Activated gamma-delta T cell (primary cell): ENCODE measurements at places on chromosomes 13 and 19.

- DNase-seq: no peak
Observed at GRCh38 chr13:113756441-113757097, 2.5 kb upstream of the TMEM255B start.

GRCh38 chr13:45508776-45509175 is 44.0 kb downstream of the COG3 start:
- DNase-seq: no peak

DNA sequence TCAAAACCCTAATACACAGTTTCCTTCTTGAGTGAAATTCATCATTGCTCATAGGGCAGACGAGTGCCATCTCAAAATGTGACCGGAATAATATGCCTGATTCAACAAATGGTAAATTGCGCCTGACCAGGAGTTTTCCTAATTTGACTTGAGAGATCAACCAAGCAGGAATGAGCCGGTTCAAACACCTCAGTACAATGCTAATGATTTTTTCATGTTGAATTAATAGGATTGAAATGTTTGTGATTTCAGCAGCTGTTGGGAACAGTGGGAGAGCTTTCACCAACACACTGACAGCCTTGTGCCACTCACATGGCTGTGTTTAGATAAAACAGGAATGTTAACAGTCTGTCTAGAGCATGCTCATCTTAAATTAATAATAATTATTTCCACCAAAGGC is 484.8 kb downstream of the PCDH9 start:
- no peak for DNase-seq

GRCh38 chr13:49112782-49113525 is 107.2 kb upstream of the MLNR start:
- no peak for DNase-seq

DNA sequence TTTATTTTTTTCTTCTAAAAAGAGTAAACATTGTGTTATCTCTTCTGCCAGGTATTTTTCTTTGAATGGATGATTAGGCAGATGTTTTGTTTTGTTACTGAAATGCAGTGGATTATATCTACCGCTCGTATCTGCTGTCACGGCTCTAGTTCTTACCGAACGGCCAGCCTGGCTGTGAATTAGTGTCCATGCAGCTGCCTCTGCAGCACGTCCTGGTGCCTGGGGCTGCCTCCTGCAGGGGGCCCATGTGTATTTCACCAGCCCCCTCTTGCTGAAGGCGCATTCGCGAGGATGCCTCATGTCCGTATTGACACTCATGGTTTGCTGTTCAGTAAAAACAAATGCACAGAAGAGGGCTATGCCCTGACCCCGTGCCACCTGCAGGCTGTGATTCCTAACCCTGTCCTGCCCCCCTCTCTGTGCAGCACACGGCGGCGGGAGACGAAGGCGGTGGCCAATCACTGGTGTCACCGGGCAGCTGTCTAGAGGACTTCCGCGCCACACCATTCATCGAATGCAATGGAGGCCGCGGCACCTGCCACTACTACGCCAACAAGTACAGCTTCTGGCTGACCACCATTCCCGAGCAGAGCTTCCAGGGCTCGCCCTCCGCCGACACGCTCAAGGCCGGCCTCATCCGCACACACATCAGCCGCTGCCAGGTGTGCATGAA is 49.9 kb downstream of the RAB20 start:
- no peak for DNase-seq

DNA sequence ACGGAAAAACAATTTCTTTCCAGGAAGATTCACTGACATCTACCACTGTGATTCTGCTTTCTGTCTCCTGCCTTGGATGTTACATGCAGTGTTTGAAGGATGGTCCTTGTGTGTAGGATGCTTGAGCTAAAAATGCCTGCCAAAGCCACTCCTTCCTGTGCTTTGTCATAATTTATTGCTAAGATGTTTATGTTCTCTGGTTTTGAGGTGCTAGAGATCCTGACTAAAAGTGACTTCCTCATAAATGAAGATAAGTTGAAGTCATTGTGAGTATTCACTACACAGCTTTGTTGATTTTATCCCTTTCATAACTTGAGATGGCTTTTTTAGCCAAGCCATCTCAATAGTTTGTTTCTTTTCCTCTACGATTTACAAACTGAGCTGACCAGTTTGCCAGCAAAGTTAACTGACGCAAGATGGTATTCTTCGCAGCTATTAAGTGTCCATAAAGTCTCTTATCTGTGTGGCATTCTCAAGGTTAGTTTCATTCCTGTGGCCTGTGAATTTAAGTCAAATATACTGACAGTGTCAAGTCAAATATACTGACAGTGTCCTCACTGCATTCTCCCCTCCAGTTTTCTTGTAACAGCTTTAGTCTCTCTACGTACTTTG is 15.7 kb upstream of the FBXL3 start:
- no peak for DNase-seq

GRCh38 chr13:106077017-106077416 is 458.4 kb downstream of the EFNB2 start:
- no peak for DNase-seq

GRCh38 chr19:57558525-57558924 is 1.1 kb downstream of the ZNF550 start:
- no peak for DNase-seq

- no peak for DNase-seq
Observed at GRCh38 chr19:39951686-39952085, 17.3 kb upstream of the FCGBP start.

DNA sequence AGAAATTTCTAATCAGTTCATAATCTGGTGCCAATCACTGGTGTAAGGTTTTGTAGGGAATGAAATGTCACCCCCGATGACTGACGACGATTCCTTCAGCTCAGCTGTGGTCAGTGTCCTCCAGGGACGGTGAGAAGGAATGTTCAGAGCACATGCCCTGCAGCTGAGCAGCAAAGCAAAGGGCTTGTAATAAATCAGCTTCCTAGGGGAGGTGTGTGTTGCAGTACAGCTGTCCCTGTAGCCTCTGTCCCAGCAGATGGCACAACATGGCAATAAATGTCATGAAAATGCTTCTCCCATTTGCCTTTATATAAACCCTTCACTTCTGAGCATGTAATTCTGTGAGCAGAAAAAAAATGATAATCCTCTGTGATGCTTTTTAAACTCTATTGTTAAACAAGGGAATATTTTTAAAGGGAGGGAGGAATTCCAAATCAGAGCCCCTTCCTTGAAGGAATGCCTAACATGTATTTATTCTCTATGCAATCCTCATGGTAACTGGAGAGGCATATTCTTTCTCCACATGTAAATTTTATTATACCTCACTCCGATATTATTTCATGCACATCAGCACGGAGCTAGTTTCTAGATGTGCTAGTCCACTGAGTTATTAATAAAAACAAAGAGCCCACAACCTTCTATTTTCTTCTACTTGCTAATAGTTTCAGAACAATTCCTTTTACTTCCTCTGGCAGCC is 102.5 kb downstream of the FAM216B start:
- no peak for DNase-seq

DNA sequence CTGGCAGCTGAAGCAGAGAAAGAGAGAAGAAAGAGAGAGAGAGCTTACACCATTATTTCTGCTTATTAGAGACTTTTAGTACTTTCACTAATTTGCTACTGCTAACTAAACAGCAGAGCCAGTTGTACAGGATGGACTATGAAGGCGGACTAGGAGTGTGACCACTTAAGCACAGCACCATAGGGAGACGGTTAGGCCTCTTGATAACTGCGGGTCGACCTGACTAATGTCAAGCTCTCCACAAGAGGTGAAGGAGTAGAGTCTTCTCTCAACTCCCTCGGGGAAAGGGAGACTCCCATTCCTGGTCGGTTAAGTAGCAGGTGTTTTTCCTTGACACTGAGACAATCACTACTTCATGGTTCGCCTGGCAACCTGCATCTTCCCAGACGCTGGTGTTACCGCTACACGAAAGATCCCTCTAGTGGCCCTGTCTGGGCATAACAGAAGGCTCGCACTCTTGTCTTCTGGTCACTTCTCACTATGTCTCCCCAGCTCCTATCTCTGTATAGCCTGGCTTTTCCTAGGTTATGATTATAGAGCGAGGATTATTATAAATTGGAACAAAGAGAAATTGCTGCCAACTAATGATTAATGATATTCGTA is 5.3 kb upstream of the PSG7 start:
- no peak for DNase-seq

DNA sequence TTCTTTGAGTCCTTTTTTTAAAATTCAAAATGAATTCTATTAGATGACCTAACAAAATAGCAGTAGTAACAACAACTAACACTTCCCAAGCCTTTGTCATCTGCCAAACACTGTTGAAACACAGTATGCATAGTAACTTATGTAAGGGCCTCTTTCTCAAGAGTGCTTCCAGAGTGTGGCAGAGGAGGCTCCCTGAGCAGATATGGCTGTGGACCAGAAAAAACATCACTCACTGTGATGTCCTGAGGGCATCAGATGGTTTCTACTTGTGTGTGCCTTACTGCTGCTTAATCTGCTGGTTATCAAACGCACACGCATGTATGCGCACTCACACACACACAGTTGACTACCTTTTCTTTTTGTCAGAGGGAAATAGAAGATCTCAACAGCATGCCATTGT is 110.8 kb downstream of the DLEU7 start:
- DNase-seq: no peak

- DNase-seq: no peak
Observed at GRCh38 chr13:95552208-95552538, 347 bp upstream of the CLDN10 start.

DNA sequence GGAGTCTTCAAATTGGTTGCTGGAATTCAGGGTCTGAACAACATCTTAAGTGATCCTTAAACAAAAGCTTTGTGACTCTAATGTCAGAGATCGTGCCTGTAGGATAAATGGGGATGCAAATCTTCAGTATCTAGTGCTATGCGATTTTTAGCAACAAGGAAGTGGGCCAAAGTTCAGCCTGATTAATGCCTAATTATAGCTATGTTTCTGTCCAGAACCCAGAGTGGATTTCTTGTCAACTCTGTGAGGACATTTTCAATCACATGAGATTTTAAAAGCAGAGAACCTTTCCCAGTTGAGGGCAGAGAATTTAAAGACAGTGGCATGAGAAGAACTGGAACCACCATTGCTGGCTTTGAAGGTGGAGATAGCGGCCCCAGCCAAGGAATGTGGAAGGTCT is 84.3 kb upstream of the PCDH9 start:
- DNase-seq: no peak

DNA sequence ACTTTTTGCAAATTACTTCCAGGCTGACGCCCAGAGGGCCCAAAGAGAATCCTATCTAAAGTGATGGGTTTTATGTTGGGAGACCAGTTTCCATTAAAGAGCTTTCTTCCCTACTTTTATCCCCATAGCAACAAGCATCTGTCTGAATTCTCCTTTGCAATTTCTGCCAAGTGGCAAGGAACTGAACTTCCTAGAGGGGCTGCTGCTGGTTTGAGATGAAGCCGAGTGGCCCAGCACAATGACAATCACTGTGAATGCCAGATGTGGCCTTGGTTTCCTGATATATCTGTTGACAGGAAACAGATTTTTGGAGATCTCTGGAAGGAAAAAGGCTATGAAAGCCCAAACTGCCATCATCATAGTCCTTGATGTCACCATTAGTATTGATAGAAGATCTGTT is 198.6 kb downstream of the OXGR1 start:
- DNase-seq: no peak

DNA sequence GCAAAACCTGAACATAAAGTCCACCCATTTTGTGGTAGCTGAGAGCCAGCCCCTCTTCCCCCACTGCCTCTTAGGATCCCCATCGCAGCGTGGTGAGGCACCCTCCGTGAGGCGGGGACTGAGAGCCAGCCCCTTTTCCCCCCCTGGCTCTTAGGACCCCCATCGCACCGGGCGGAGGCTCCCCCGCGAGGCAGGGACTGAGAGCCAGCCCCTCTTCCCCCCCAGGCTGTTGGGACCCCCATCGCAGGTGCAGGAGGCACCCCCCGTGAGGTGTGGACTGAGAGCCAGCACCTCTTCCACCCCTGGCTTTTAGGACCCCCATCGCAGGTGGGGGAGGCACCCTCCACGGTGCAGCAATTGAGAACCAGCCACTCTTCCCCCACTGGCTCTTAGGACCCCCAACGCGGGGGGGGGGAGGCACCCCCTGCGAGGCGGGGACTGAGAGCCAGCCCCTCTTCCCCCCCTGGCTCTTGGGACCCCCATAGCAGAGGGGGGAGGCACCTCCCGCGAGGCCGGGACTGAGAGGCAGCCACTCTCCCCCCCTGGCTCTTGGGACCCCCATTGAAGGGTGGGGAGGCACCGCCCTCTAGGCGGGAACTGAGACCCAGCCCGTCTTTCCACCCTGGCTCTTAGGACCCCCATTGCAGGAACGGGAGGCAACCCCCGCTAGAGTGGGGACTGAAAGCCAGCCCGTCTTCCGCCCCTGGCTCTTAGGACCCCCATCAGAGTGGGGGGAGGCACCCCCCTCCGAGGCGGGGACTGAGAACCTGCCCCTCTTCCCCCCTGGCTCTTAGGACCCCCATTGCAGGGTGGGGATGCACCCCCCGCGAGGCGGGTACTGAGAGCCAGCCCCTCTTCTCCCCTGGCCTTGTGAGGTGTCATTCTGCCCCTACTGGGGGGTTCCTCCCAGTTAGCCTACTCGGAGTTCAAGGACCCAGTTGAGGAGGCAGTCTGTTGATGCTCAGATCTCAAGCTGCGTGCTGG is 366.4 kb upstream of the SPRY2 start:
- no peak for DNase-seq

DNA sequence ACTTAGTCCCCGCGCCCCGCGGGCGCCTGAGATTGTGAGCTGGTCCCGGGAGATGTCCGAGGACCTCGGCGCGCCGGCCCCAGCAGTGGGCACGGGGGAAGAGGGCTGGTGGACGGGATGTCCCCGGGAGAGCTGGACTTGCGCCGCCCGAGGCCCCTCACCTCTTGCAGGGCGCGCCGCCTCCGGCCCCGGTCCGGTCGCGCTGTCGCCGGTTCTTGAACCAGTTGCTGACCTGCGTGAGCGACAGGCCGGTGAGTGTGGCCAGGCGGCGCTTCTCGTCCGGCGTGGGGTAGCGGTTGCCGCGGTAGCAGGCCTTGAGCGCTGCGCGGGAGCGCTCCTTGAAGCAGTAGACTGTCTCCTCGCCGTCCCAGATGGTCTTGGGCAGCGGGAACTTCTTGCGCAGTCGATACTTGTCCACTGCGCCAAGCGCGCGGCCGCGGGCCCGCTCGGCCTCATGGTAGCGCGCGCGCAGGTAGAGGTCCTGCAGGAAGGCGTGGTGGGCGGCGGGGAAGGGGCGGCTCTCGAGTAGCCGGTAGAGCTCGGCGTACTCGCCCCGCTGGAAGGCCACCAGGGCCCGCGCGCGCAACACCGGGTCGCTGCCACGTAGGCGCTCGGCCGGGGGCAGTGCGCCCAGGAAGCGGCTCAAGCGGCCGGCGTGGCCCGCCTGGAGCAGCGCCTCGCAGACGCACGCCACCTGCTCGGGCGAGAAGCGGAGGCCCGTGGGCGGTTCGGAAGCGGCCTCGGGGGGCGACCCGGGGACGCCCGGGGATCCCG is 984 bp downstream of the SIX5 start:
- DNase-seq: no peak

DNA sequence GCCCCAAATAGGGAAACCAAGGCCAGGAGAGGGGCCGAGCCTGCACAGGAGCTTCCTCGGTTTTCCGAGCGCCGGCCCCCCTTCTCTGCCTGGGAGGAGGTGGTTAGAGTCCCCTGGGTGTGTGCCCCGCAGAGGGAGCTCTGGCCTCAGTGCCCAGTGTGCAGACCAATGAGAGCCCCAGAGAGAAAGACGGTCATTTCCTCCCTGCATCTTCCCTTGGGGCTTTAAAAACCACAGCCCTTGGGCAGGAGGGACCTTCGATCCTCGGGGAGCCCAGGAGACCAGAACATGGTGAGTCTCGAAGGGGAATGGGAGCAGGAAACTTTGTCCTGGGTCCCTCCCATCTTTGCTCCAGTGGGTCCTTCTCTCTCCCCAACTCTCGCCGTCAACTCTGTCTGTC is at the start of gene C5AR1:
TSS of gene C5AR1 (plus strand) at position 254 of the 400 bp plus-strand sequence. CDS start at position 289, 35 bp downstream.
- DNase-seq: no peak
